PC-3 (cell line): ENCODE measurements at places on chromosomes 6 and 20.

DNA sequence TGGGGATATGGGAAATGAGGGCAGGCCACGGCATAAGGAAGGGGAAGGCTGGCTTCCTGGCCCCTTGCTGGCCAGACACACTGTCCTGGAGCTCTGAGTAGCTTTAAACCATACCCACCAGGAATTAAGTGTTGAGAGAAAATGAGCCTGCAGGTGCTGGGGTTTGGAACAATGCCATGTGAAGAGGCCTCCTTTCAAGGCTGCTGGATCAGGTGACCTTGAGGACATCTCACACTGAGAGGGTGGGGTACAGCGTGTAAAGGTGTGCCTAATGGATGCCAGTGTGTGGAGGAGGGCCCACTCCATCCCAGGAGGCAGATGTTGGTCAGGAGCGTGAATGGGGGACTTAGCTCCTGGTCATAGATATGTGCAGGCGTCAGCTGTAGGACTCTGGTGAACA, 74.8 kb upstream of the MLN start:
- no peak for DNase-seq

- DNase-seq: peak; percentile 25
These were observed 125.6 kb downstream of the CDC5L start for GRCh38 chr6:44512868-44513741.

DNA sequence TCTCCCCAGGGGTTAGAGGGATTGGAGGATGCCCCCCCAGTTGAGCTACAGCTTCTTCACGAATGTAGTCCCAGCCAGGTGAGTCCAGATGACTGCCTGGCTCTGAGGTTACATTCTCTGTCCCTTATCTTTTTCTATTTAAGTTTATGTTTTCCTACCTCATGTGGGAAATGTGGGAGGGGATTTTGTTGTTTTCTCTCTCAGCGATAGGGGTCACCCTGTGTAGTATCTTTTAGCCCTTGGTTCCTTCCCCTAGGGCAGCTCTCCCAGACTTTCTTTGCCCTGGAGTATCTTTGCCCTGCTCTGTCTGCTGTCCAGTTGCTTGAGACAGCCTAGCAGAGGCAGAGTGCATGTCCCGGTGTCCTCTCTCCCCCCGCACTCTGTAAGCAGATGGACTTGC, 5.8 kb downstream of the FANCE start:
- no peak for DNase-seq

DNA sequence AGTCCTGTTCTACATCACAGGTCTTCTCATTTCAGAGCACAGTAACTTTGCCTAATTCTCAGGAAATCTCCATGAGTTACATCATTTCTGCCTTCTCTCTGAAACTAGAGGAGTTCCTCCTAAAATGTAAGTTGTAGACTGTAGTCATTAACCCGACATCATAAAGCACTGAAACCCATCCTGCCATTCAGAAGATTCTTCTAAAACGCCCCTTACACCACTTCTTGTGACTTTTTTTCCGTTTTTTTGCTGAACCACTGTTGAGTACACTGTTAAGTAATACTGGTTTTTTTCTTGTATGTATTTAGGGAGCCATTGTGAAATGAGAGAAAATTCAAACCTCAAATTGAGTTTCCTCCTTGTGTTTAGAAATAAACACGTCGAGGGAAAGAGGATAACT, 117.3 kb downstream of the MAP3K4 start:
- no peak for DNase-seq

DNA sequence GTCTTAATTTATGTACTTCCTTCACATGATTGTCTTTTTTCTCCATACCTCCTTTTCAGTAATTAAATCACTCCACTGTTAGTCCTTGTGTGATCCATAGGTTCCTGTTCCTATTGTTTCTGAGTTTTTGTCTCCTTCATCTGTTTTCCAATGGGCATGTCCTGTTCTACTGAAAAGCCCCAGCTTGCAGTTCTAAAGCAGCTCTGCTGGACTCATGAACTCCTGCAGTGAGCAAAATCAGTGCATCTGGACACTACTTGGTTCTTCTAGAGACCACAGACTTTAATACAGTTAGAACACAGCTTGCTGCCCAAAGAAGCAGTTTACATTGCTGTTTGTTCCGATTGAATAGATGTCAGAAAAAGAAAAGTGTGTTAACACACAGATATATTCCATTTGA, 593.3 kb upstream of the HS3ST5 start:
- DNase-seq: no peak

- no peak for DNase-seq
These were observed 62.6 kb downstream of the PRPH2 start for GRCh38 chr6:42659806-42660205.

- no peak for DNase-seq
These were observed 4.2 kb downstream of the PRRT1 start for GRCh38 chr6:32147401-32148132.

DNA sequence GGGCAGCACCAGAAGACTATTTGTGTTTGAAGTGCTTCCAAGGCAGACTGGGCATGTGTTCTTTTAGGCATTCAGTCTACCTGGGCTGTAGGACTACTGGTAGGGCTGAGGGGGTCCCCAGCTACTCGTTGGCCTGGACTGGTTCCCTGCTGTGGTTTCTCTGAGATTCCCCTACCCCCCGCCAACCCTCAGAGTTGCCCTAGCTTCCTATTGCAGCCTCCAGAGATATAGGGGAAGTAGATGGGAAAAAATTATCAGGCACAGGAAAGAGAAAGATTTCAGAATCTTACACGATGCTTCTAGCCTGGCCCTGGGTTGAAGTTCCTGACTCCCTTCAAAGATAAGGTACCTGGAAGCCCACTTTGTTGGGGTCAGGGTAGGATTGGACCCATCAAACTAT, 22.5 kb downstream of the BRPF3 start:
- DNase-seq: no peak

DNA sequence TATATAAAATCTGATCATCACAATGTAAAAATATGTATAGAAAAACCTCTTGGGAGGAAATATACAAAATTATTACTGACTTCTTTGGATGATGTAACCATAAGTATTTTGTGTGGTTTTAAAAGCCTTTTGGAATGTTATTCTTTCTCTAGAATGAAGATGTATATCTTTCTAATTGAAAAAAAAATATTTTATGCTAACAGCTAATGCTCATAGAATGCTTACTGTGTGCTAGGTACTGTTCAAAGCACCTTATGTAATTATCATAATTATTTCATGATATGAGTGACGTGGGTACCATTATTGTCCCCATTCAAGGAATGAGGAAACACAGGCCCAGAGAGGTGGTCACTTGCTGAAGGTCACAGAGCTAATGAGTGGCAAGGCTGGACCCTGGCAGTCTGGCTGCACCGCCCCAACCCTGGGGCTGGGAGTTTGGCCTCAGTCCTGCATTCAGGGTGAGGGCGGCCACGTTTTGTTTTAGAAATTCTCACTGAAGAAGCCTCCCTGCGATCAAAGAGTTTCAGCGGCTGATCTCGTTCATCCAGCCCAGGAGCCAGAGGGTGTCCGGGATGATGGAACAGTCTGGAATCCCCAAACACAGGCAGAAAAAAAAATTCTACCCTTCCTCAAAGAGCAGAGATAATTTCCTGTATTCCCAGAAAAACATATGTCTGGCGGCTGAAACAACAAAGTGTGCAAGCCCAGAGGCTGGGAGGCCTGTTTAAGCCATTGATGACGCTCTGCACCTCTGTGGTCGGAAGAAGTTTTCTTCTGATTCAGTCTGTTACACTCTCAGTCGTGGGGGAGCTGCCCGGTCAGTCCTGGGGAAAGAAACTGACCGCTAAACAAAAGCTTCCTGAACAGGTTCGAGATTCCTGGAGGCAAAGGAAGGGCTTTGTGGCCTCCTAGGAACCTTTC, 37.3 kb downstream of the TFEB start:
- DNase-seq: no peak

GRCh38 chr6:43621836-43622180, 7.3 kb downstream of the GTPBP2 start:
- no peak for DNase-seq

DNA sequence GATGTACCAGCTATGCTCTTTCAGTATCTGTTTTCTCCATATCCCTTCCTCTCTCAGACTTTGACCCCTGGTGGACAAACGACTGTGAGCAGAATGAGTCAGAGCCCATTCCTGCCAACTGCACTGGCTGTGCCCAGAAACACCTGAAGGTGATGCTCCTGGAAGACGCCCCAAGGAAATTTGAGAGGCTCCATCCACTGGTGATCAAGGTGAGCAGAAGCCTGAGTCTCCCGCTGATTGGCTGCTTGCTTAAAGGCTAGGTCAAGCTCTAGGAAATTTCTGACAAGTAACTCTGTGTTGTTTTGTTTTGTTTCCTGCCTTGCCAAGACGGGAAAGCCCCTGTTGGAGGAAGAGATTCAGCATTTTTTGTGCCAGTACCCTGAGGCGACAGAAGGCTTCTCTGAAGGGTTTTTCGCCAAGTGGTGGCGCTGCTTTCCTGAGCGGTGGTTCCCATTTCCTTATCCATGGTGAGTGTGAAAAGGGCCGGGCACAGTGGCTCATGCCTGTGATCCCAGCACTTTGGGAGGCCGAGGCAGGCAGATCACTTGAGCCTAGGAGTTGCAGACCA, 28.6 kb downstream of the C6orf89 start:
- DNase-seq: peak; percentile 99

DNA sequence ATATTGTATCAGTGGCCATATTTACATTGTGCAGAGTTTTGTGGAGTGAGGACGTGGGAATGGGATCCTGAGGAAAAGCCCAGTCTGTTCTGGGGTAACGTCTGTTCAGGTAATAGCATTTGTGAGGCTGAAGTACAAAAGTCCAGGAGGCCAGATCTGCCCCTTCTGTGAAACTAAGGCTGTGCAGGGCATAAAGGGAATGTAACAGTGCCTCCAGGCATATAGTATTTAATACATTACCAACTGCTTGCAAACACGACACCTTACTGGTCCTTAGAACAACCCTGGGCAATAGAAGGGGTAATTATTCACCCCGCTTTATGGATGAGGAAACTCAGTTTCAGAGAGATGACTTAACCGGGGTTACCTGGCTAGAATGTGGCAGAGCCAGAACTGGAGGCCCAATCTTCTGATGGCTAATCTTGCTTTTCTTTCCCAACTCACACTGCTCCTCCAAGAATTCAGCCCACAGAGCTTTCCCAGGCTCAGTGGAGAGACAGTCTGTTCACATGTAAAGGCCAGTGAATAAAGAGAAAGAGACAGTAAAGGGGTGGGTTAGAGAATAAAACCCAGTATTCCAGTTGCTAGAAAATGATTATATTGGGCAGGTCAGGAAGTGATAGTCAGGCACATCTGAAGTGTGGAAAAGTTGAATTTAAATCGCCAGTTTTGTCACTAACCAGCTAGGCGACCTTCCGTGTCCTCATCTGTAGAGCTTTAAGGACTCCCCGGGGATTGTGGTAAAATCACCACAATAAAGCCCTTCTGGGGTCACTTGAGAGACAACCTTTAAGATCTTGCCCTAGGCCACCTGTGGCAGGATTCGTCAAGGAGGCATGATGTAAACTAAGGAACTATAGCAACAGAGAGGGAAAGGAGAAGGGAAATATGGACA, 280.7 kb upstream of the CITED2 start:
- DNase-seq: no peak
